Renal cortical epithelial cell (primary cell): ENCODE measurements at places on chromosomes 11 and 22. TPM values are rescaled to one million over a fixed set of nuclear protein-coding genes. Genes with fewer than 3 reads are reported as not detected.

The KBTBD3 gene
- 4.5 and 11.9 TPM in 2 replicates for total RNA-seq

The POU2AF2 gene
- not detected in 2 replicates for total RNA-seq

The MMP3 gene
- not detected in 2 replicates for total RNA-seq

The DRD2 gene
- total RNA-seq, result not detected in 2 replicates

The WNT11 gene
- total RNA-seq, result not detected in 2 replicates

The IL17REL gene
- not detected in 2 replicates for total RNA-seq

The NCAPD3 gene
- 6.9 and 11.3 TPM in 2 replicates for total RNA-seq

The SCN4B gene
- total RNA-seq, result 0.15 and 0.35 TPM in 2 replicates

The SF3A1 gene
- total RNA-seq, result 9.6 and 42.1 TPM in 2 replicates

The EFCAB6 gene
- total RNA-seq, result 0.69 and 8.4 TPM in 2 replicates

The HBG2 gene
- total RNA-seq, result not detected in 2 replicates

The LRRC74B gene
- total RNA-seq, result not detected in 2 replicates

The MS4A15 gene
- not detected in 2 replicates for total RNA-seq

The MAPK8IP2 gene
- 0.30 and 0.52 TPM in 2 replicates for total RNA-seq

The PARVG gene
- not detected in 2 replicates for total RNA-seq

The PLXNB2 gene
- total RNA-seq, result 98.8 and 582 TPM in 2 replicates

The CTSC gene
- total RNA-seq, result 161 and 264 TPM in 2 replicates

The SMTN gene
- 136 and 162 TPM in 2 replicates for total RNA-seq

The FAM111B gene
- total RNA-seq, result 0.89 and 9.2 TPM in 2 replicates

The OR52H1 gene
- total RNA-seq, result 0.10 TPM in 1 of 2 replicates, not detected in the other

The DCUN1D5 gene
- 42.6 and 94.5 TPM in 2 replicates for total RNA-seq

The MOGAT2 gene
- not detected in 2 replicates for total RNA-seq

The MEI1 gene
- total RNA-seq, result 0.10 and 0.52 TPM in 2 replicates

The MMP10 gene
- total RNA-seq, result 0.10 and 2.6 TPM in 2 replicates

The HORMAD2 gene
- 1.0 TPM in 1 of 2 replicates, not detected in the other for total RNA-seq

The CDHR5 gene
- 0.15 TPM in 1 of 2 replicates, not detected in the other for total RNA-seq

The MPPED2 gene
- total RNA-seq, result 0.10 TPM in 1 of 2 replicates, not detected in the other

The LIF gene
- total RNA-seq, result 58.1 and 84.0 TPM in 2 replicates

The GGT5 gene
- 0.10 TPM in 1 of 2 replicates, not detected in the other for total RNA-seq

The SLC7A4 gene
- 0.20 TPM in 1 of 2 replicates, not detected in the other for total RNA-seq

The GRAP2 gene
- total RNA-seq, result not detected in 2 replicates

The SYT12 gene
- 0.87 and 10.6 TPM in 2 replicates for total RNA-seq

The ADAMTS8 gene
- not detected in 2 replicates for total RNA-seq

The GUCD1 gene
- 129 and 169 TPM in 2 replicates for total RNA-seq

The TRIM22 gene
- total RNA-seq, result 148 and 284 TPM in 2 replicates

The ANKK1 gene
- total RNA-seq, result 0.15 TPM in 1 of 2 replicates, not detected in the other

The ALX4 gene
- total RNA-seq, result not detected in 2 replicates

The SAA2 gene
- 225 and 425 TPM in 2 replicates for total RNA-seq

The DCDC1 gene
- total RNA-seq, result 0.35 and 6.8 TPM in 2 replicates

The SLC25A18 gene
- total RNA-seq, result 0.20 and 0.87 TPM in 2 replicates

The EIF4G2 gene
- total RNA-seq, result 664 and 870 TPM in 2 replicates

The SCGB1A1 gene
- not detected in 2 replicates for total RNA-seq

The GANAB gene
- total RNA-seq, result 146 and 347 TPM in 2 replicates

The OR5L2 gene
- not detected in 2 replicates for total RNA-seq

The OR52E8 gene
- total RNA-seq, result not detected in 2 replicates

The MYRF gene
- 4.2 and 20.0 TPM in 2 replicates for total RNA-seq

The VWA5A gene
- total RNA-seq, result 32.1 and 45.7 TPM in 2 replicates

The USP2 gene
- 3.6 and 9.7 TPM in 2 replicates for total RNA-seq

The MFRP gene
- not detected in 2 replicates for total RNA-seq
